SHP77 treated with DMSO at 0.1 percent for 48 hours (cell line): ENCODE measurements at places on chromosomes 5 and 9.

DNA sequence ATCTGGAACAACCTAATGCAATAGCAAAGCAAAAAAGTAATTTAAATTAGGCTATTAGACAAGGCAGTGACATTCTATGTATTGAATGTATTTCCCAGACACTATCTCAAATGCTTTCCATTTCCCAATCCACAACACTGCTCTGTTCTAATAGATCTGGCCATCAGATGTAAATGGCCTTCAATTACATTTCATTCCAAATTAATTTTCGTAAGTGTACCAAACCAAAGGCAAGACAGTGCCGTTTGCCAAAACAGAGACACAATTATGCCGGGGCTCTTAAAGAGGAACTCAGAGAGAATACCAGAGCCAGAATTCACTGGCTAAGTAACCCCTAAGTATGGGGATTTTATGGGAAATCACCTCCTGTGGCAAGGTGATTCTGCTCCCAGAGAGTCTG lies 63.1 kb downstream of the GNAQ start:
- no peak for DNase-seq

DNA sequence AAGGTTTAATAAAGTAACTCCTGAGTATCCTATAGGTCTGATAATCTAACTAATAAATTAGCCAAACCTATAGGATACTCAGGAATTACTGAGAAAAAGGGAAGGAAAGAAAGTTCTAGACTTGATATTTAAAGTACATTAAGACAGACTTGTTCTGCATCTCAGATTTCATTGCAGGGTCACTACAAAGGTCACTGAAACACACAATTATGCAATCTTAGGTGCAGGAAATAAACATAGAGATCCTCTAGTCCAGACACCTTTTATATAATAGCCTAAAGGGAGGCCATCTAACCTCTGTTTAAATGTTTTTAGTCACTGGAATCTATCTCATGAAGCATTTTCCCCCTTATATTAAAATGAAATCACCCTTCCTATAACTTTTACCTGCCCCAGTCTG lies 1215.7 kb downstream of the MAT2B start:
- no peak for DNase-seq

- DNase-seq = no peak
Observed at GRCh38 chr5:167582886-167583285, 708.6 kb upstream of the WWC1 start.

GRCh38 chr9:83972286-83972685 lies 7.7 kb downstream of the HNRNPK start:
- DNase-seq = no peak

DNA sequence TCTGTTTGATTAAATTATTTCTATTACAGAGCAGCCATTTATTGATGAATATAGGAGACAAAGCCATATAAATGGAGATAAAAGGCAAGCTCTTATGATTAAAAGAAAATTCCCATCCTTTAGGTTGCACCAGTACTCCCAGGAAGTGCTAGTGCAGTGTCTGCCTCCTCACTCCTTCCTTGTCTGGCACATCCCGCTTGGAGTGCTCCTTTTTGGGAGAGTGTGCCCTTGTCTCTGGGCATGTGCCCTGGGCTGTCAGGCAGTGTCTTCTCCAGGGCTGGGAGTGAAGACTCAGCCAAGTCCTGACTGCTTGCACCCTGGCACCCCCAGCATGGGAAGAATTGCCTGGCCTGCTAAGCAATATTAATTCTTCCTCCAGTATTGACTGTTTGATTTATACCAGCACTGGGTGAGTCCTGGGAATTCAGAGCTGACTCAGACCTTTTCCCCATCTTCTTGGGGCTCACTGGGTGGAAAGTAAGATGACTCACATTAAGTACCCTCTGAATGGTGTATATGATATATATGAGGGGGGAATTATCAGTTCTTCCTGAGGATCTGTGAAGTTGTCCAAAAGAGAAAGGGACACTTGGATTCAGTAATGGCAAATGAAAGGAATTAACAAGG lies 62.1 kb downstream of the ZSWIM6 start:
- no peak for DNase-seq

DNA sequence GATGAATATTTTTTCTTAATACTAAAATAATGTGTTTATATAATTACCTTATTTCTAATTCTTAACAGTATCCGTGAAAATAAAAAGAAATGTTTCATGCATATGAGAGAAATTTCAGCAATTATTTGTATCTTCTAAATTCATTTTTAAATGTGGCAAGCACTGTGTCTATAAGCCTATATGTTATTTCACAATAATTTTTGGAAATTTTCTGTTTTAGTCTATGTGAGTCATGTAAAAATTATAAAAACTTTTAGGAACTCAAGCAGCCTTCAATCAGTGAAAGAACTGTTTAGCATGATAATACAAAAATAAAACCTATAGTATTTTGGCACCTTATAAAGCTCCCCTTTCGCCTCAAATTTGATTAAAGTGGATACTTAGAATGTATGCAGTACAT lies 96.8 kb downstream of the ZCCHC7 start:
- no peak for DNase-seq

DNA sequence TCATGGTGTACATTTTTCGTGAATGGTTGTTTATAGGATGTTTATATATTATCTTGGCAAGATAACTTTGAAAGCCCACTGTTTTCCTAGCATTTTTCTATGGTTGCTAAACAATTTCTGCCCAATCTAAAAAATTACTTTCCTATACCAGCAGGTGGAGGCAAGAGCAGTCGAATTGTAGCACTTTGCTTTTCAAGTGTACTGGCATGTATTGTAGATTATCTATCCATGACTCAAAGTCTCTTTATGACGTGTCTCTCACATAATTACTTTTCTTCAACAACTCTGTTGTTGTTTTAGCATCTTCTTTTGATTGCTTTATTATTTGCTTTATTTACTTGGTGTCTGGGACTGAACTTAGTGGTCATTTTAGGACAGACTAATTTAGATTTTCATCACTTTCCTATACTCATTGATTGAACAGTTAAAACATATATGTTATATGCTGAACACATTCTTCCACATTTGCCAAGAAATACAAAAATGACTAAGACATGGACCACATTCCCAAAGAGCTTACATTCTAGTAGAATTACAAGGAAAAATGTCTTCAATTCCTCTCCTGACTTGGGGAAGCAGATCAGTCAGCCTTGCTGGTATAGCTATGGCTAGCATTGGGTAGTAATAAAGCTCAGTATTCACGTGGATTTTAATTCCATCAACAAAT lies 20.7 kb downstream of the NLN start:
- no peak for DNase-seq

DNA sequence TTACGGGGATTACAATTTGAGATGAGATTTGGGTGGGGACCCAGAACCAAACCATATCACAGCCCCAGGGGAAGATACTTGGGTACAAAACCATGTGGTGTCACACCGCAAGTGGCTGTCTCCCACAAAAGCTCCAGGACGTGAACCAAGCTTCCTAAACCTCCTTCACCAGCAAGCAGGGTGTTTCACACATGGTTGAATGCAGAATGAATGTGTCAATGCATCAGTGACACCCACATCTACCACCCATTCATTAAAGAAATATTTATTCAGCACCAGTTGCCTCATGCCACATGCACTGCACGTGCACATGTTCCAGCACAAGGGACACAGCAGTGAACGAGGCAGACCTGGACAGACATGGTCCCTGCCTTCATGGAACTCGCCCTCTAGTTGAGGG lies 70.9 kb upstream of the SPOCK1 start:
- no peak for DNase-seq

DNA sequence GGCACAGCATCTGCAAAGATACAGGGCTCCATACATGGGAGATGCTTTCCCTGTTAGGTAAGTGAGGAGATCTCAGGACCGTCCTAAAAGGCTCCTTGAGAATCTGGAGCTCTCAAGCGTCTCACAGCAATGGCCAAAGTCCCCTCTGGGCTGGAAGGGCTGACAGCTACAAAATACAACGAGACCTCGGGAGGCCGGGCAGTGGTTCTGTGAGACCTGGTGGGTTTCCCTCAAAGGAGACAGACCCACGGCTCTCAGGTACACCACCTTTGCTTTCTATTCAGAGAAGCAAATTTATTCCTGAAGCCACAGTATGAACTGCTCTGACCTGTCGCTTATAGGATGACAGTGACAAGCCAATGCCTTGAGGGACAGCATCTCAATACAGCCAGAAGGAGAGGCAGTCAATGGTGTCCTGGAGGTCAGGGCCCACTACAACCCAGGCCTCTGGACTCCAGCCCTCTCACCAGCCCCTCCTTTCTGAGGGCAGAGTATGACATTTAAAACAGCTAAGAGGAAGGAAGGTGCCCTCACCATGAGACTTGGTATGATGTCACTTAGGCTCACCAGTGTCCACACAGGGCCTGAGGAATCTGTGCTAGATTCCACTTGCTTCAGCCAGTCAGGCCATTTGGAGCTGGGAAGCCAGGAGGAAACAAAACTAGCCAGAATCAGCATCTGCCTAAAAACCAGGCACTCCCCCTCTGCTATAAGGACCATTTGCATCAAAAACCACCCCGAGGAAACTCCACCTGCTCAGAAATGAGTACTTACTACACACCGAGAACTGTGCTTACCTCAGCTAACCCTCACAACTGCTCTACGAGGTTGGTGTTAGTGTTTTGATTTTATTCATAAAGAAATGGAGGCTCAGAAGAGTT lies 86.5 kb upstream of the FSTL4 start:
- no peak for DNase-seq

- DNase-seq = no peak
Observed at GRCh38 chr5:544675-545355, 20.6 kb upstream of the SLC9A3 start.

- no peak for DNase-seq
Observed at GRCh38 chr5:68246802-68247201, 31.2 kb downstream of the PIK3R1 start.

GRCh38 chr5:151218177-151218576 lies 5.7 kb downstream of the CCDC69 start:
- no peak for DNase-seq

DNA sequence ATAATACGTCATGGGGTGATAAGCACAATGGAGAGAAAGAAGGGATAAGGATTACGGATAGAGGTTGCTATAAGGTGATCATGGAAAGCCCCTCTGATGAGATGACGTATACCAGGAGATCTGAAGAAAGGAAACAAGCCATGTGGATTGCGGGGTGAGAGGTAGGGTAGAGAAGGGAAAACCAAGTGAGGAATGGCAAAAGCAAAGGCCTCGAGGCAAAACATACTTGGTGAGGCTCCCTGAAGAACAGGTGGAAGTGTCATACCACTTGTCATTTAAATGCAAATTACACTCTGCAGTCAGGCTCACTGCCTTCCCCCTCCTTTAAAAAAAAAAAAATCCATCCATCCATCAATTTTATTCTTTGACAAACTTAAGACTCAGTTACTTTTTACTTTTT lies 420.8 kb downstream of the RAB3C start:
- DNase-seq = no peak

GRCh38 chr9:73180403-73180802 lies 28.7 kb downstream of the ANXA1 start:
- DNase-seq = no peak

- no peak for DNase-seq
Observed at GRCh38 chr5:11595045-11595444, 309.2 kb downstream of the CTNND2 start.

DNA sequence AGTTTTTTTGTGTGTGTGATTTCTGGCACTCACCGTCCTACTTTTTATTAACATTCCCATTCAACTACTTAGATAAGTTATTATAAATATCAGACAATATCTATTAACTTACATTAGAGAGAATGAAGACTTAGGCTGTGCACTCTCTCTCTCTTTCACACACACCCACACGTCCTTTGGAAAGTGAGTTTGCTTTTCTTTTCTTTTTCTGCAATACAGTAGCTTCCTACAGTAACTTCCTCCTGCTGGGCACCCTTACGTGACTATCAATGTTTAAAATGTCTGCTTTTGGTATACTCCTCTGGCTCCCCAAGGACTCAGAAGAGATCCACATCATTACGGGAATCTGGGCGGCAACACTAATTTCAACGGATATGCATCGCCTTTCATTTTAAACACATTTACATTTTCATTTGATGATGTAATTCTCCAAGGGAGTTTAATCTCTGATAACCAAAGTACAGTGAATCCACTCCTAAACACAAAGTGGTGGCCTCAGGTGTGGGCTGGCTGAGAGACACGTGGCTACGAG lies 179.5 kb downstream of the MAPKAP1 start:
- DNase-seq = no peak

- no peak for DNase-seq
Observed at GRCh38 chr5:129461711-129462332, 1.7 kb downstream of the ADAMTS19 start.

DNA sequence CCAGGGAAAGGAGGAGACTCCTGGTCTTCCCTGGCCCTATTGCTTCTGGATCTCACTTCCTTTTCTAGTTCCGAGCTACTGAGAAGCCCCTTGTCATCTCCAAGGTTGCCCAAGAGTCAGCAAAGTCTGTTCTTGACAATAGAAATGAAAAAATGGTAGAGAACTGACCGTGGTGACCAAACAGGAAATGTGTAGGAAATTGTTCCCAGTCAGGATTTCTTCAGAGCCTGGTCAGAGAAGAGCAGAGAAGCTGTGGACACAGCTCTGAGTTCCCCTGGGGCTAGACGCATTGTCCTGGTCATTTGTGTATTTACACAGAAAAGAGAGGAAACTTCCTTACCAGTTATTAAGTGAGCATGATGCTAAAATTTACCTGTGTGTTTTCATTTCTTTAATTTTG lies 35.6 kb downstream of the S1PR3 start:
- no peak for DNase-seq

DNA sequence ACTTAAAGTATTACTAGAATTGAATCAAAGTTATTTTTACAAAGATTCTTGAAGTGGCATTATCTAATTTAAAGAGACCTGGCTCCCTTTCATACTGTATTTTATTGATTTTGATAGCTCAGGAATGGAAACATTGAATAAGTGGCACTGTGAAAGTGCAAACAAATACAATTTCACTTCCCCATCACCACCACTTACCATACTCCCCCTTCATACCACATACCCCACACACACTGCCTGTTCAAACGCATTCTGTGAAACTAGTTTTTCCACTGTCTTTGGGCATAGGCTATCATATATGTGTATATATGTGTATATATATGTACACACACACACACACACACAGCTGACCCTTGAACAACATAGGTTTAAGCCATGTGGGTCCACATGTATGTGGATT lies 62.1 kb upstream of the ATG10 start:
- no peak for DNase-seq

DNA sequence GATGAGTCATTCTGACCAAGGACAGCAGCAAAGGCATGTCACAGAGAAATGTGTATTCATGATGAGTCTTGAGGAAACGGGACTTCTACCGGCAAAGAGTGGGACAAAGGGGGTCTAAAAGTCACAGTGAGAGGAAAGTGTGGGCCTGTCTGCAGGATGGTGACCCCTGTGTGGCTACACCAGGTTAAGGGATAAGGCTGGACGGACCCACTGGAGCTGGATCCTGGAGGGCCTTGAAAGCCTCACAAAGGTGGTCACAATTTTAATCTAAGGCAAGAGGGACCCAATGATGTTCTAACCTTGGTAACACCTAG lies 176.5 kb downstream of the CDK5RAP2 start:
- no peak for DNase-seq

GRCh38 chr9:10204276-10204675 lies 408.5 kb downstream of the PTPRD start:
- DNase-seq = no peak
